DMS79 treated with DMSO at 0.1 percent for 48 hours (cell line): ENCODE measurements at places on chromosomes 16 and 17.

DNA sequence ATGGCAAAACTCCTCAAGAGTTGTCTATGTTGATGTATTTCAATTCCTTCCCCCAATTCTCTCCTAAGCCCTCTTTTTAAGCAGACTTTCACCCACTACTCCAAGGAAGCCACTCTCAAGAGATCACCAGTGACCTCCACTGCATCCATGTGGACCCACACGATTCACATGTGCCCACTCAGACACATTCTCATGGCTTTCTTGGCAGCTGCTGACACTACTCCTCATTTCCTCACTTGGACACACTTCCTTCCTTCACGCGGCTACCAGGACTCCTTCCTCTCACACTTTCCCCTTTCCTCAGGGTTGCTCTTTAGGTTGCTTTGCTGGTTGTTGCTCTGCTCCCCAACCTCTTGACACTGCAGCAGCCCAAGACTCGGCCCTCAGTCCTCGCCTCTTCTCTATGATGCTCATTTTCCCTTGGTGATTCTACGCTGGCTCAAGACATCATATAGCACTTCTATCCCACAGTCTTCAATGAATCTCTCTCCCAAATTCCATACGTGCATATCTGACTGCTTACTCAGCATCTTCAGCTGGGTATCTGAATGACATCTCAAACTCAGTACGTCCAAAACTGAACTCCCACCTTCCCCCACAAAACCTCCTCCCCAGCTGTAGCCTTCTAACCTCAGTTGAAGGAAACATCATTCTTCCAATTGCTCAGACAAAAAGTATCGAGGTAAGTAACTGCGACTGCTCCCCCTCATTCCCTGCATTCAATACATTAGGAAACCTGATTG, 28.2 kb downstream of the HELZ start:
- DNase-seq, result no peak

DNA sequence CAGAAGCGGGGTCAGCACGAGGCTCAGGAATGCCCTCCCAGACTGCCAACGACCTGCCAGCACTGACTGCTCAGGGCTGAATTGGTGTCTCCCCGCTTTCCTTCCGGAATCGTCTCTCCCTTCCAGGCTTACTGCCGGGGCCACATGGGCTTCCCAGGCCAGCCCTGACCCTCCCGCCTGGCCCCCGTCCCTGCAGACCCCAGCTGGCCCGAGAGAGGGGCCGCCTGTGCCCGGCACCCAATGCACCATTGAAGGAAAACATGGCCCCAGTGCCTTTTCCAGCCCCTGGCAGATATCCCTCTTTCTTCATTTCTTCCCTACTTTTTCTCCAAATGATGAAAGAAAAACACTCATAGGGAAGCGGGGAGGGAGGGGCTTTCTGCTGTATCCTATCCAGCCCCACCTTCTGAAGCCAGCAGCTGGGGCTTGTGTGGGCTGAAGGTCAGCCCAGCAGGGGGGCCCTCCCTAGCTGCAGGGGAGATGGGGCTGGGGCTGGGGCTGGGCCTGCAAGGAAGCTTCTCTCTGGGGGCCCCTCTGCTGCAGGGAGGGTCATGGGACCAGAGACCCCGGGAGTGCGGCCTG, 25.9 kb downstream of the ZNF469 start:
- no peak for DNase-seq

DNA sequence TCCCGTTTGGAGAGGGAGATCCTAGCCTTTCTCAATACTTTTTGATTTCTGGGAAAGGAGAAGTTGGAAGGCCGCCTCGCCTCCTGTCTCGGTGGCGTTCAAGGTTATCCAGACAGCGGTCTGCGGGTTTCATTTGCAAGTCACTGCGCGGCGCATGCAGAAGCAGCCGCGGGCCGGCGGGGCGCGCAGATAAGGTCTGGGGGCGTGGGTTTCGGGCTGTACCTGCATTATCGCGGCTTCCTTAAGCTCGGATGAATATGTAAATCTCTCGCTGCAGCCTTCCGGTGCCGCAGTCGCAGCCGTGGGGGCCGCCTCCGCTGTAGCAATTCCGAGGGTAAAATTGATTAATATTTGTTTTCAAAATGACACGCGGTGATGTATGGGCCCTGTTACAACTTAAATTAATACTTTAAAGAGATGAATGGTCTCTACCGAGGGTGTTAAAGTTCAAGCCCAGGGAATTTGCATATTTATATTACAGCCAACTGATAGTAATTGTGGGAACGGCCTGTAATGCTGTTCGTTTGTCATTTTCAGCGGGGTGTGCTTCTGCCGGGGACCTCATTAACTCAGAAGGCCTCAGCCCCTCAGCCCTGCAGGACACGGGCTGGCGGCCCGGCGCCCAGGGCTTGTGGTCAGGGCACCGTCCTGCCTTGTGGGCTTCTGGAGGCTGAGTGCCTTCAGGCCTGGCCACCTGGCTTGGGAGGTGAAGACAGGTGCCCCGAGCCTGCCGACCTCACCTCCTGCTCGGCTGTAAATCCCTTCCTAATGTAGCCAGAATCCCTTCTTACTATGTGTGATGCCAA, 99.4 kb downstream of the CYLD start:
- DNase-seq, result no peak

DNA sequence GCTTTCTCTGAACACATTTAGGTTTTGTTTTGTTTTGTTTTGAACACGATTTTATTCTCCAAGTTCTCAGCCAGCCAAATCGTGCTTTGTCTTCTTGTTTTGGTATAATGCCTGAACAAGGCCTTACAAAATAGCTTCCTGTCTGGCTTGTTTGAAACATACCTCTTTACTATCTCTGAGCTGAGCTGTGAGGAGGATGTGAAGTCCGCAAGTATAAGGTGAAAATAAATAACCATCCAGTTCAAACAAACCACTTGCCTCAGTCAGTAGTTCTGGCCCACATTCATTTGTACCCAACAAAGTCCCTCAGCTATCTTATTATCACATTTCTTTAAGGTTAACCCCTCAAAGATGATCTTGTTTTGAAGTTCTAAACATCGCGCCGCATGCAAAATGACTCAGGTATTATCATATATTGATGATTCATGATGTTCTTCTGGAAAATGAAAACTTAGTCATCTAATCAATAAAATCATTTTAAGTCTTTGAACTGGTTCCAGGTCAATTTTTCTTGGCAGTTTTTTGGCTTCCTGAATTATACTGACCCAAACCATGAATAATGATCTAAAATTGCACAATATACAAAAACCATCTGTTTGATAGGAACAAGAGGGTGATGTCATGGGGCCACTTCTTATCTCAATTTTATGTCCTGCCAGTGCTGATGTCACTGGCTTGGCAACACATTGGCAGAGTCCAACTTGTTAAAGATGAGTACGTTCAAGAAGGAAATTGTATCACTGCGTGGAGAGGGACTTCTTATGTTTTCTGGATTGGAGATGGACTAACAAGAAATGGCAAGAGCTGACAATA, 694.3 kb downstream of the KCNJ2 start:
- DNase-seq, result no peak

- no peak for DNase-seq
These were observed 74.6 kb downstream of the SPAG9 start for GRCh38 chr17:51046046-51046445.

DNA sequence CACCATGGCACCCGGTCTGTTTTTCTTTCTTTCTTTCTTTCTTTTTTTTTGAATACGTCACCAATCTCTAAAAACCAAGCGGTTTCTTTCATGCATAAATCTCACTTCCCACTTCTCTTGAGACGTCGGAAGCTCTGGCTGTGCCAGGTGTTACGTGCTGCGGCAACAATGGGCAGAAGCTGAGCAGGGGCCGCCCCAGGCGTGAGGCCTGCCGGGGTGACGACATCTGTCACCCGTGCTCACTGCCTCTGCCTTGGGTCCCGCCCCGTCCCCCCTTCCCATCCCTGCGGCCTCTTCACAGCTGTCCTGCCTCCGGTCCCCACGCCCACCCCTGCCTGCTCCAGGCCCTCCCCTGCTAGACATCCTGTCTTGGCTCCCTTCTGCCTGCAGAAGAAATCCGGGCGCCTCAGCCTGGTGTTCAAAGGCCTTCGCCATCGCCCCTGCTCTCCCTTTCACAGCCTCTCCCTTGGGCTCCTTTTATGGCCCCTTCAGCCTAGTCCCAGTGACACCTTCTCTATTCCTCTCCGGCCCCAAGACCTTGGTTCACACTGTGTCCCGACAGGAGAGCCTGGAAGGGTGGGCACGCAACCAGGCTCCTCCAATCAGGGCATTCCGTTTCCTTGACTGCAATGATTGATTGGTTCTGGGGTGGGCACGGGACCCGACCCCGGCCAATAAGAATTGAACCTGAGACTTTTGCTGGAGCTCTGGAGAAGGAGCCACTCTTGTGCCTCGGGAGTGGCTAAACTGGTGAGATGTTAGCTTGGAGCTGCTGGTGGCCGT, 4.8 kb downstream of the P2RX1 start:
- DNase-seq, result no peak

GRCh38 chr17:59093145-59093701, 13.5 kb downstream of the TRIM37 start:
- DNase-seq, result no peak

DNA sequence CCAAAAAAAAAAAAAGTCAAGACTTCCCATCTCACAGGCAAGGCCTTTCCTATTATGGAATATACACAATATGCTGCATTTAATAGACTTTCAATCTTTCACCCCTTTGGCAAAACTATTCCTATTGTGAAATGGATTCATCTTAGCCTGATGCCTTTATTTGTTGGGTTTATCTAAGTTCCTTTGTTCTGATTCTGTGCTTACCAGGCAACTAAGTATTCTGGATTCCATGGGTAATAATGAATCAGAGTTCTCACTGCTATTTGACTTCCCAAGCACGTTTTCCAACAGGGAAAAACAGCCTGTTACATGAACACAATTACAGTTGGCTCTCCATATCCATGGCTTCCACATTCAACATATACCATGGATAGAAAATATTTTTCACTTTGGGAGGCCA, 135.5 kb downstream of the MYO1D start:
- no peak for DNase-seq

DNA sequence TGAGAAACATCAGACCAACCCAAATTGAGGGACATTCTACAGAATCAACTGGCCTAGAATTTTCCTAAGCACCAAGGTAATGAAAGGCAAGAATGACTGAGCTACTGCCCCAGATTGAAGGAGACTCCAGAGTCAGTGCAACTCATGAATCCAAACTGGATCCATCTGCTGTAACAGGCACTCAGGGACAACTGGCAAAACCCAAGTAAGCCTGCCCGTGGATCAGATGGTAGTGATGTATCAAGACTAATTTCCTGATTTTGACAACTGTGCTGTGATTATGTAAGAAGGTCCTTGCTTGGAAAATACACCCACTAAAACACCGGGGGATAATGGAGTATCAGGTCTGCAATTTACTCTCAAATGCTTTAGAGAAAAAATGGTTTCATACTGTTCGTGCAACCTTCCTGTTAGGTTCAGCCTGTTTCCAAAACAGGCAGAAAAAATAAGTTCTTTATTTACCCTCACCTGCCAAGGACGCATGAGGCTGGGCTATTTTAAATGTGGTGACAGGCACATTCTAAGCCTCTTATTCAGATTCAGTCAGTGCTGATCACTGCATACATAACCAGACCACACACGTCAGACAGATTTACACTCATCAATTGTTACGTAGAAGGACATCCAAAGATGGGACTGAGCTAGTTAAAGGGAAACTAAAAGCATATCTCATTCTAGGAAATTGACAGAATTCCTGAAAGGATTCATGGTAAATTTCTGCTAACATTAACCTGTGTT, 7.0 kb downstream of the MBTPS1 start:
- DNase-seq, result no peak

- no peak for DNase-seq
These were observed 924 bp downstream of the ZNF598 start for GRCh38 chr16:2008631-2009163.

GRCh38 chr17:55296171-55296695, 31.5 kb downstream of the HLF start:
- DNase-seq, result no peak

- no peak for DNase-seq
These were observed 569 bp upstream of the TEKT3 start for GRCh38 chr17:15341966-15342365.

DNA sequence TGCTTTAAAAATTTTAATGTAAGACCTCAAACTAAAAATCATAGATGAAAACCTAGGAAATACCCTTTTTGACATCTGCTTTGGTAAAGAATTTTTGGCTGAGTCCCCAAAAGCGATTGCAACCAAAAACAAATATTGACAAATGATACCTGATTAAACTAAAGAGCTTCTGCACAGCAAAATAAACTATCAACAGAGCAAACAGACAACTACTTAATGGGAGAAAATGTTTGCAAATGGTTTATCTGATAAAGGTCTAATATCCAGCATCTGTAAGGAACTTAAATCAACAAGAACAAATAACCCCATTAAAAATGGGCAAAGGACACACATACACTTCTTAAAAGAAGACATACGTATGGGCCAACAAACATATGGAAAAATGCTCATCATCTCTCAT, 242.5 kb downstream of the BCAS3 start:
- no peak for DNase-seq

GRCh38 chr17:31112001-31112661, 17.4 kb downstream of the NF1 start:
- DNase-seq, result no peak

DNA sequence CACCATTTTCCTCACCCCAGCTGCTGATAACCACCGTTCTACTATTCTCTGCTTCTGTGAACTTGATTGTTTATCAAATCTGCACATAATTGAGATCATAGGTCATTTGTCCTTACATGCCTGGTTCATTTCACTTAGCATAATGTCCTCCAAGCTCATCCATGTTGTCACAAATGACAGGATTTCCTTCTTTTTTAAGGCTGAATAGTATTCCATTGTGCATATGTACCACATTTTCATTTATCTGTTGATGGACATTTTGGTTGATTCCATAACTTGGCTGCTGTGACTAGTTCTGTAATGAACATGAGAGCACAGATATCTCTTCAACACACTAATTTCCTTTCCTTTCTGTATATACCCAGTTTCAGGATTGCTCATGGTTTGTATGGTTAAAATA, 225.3 kb upstream of the TBX2 start:
- no peak for DNase-seq

DNA sequence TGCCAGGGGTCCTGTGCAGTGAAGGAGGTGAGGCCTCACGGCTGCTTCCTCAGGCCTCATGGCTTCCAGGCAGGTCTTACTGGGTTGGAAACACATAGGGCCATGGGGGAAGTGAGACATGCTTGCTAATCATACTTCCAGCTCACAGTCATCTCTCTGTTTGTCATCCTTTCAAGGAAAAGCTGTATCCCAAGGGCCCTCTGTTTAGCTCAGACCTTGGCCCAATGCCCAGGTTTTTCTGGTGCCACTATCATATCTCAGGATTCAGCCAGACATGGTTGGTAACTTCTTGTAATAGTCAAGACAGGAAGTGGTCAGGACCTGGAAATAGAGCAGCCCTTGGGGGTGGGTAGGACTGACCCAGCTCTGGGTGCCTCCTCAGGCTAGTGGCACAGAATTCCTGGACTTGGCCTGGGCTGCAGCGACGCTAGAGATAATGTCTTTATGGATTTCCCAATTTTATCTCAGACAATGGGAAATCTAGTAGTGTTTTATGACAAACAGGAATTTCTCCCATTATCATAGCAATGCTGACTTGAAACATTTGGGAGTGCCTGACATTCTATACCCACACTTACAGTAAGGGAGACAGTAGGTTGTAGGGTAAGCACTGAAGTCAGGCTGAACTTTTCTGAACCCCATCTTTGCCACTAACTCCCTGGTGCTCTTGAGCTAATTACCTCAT, 13.5 kb upstream of the ITGB3 start:
- DNase-seq, result peak; percentile 67
